KG1 (cell line): ENCODE measurements at places on chromosomes 6 and 20.

- DNase-seq, result no peak
Observed at GRCh38 chr20:57048027-57048869, 218.2 kb downstream of the BMP7 start.

GRCh38 chr20:25491446-25492038, 84.1 kb downstream of the GINS1 start:
- no peak for DNase-seq

DNA sequence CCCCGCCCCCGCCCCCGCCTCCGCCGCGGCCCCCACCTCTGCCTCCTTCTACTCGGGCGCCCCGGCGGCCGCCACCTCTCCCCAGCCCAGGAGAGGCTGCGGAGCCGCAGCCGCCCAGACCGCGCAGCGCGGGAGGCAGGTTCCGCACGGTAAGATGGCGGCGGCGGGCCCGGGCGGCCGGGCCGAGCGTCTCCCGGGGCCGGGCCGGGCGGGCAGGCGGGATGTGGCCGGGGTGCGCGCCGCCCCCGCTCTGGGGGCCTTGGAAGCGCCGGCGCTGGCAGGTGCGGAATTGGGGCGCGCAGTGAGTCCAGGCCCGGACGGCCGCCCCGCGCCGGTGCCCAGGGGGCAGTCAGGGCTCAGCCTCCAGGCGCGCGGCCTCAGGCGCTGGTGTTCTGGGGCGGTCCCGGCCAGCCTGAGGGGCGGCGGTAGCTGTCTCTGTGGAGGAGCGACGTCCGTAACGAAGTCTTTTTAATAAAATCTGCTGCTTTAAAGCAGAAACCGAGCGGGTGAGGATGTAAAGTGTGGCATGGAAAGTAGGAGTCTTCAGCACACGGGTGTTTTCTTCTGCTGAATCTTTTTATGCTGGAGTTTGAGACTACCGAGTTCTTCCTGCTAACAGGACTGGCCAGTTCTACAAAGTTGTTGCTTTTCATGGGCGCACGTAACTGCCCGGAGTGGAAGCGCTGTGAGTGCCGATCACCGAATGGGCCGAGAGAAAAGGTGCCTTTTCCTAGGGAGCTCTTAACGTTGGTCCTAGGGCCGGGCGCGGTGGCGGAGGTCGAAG, at the start of gene GID8:
TSS of gene GID8 (plus strand) at position 43 of the 784 bp plus-strand sequence. CDS start 3,356 bp downstream, outside the sequence.
- DNase-seq, result no peak

GRCh38 chr20:13464702-13465101, 174.0 kb downstream of the TASP1 start:
- no peak for DNase-seq

GRCh38 chr6:43817192-43817591, 47.2 kb downstream of the VEGFA start:
- DNase-seq, result no peak

- DNase-seq, result no peak
Observed at GRCh38 chr6:121694389-121694788, 258.9 kb downstream of the GJA1 start.

DNA sequence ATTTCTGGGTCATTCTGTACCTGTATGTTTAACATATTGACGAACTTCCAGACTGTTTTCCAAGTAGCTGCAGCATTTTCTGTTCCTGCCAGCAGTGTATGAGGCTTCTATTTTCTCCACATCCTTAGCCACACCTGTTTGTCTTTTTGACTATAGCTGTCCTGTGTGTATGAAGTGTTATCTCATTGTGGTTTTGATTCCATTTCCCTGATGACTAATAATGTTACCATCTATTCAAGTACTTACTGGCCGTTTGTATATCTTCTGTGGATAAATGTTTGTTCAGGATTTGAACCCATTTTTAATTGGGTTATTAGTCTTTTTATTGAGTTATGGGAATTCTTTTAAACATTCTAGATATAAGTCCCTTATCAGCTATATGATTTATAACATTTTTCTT, 95.2 kb downstream of the JAG1 start:
- DNase-seq, result no peak

- DNase-seq, result no peak
Observed at GRCh38 chr6:137725949-137726348, 141.1 kb upstream of the TNFAIP3 start.

DNA sequence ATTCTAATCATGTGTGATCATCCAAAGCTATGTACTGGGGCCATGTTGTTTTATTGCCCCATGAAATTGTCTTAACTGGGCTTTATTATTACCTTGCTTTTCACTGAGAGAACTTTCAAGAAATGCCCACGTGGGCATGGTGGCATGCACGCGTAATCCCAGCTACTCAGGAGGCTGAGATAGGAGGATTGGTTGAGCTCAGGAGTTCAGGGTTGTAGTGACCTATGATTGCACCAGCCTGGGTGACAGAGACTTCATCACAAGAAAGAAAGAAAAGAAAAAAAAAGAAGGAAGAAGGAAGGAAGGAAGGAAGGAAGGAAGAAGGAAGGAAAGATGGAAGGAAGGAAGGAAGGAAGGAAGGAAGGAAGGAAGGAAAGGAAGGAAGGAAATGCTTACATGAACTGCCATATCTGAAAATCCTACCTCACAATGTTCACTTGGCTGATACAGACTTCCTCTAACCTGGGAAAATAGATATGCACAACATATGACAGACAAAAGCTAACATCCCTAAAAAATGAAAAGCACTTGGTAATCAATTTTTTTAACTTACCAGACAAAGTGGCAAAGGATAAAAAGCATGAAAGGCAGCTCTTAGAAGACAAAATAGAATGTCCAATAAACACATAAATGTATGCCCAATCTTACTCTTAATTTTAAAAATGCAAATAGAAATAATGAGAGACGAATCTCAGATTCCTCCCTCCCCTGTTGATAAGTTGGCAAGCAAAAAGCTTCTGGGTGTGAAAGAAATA, 25.5 kb upstream of the TMEM244 start:
- no peak for DNase-seq

GRCh38 chr20:53100476-53100911, 128.3 kb downstream of the TSHZ2 start:
- no peak for DNase-seq

DNA sequence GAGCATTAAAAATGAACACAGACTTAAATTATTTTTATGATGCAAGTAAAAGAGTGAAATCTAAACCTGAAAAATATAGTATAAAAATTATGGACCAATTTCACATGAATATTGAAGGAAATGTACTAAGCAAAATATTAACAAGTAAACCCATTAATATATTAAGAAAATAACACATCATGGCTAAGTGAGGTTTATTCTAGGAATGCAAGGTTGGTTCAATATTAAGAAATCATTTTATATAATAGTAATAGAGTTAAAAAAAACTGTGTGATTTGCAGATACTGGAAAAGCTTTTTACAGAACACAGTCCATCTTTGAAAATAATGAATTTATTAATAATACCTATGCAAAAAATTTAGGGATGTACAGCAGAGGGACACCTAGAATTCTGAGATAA, 20.9 kb downstream of the ZSCAN12 start:
- no peak for DNase-seq

DNA sequence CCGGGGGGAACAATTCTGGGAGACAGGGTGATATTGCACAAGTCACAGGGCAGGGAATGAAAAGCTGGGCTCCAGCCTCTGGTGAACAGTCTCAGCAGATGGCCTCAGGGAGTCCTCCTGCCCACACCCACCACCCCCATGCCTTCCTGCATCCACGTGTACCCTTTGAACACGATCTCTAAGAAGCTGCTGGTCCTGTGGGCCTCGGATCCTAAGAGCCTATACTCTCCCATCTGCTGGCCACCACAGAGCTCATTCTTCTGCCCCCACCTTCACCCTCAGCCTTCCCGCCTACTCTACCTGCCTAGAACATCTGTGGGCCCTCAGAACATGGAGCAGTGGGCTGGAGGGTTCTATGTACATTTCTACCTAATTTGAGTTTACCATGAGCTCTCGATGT, 60.3 kb downstream of the TRERF1 start:
- no peak for DNase-seq

DNA sequence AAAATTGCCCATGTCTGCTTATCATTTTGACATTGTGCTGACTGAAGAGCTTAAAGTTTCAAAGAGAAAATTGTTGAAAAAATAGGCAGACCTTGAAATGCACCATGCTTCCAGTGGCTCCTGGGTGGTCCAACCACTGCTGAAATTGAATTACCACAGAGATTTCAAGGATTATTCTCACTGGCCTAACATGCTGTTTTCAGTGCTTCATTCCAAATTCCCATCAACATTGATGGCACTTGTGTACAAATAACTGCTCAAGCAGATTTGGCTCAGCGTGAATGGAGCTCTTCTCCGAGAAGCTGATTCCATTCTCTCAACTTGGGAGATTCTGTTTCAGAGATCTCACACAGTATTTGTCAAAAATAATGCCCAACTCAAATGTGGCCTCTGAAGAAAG, 75.5 kb downstream of the LAMA4 start:
- no peak for DNase-seq

- no peak for DNase-seq
Observed at GRCh38 chr20:58982406-58983114, 1.5 kb downstream of the NELFCD start.

DNA sequence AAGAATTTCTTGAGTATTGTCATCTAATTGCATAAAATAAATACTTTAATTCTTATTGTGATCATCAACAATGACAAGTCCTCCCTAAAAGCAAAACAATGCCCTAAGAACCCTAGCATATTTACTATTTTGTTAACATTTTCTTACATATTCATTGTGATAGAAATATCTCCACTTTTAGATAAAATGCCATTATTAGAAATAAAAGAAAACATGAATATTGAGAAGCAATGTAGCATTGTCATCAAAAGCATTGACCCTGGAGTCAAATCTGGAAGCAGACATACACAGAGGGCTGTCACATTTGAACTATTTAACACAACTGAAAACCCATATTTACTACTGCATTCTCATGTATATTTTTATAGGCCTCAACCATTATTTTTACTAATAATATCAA, 257.7 kb downstream of the SYNE1 start:
- no peak for DNase-seq

DNA sequence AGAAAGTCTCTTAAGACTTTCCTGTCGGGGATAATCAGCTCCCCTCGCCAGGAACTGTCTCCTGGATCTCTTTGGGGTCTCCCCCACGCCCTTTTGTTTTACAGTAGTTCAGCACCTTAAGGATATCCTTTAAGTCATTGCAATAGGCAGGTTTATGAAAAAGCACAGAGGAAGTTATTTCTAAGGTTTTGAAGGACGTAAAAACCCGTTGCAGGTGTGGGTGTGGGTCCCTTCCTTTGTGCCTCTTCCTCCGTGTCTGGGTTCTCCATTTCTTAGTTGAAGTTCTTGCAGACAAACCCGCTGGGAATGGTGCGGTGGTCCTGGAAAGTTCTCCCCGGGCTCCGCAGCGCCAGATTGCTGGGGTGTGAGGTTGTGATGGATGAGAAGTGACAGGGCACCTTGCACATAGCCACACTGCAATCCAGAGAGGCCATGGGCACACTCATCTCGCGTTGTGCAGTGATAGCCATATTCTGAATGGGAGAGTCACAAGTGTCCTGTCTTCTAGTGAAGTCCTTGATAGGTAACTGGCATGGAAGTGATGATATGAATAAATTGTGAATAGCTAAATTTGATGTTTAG, 65.2 kb downstream of the GTF2H5 start:
- no peak for DNase-seq

GRCh38 chr6:1024587-1024986, 287.3 kb upstream of the FOXQ1 start:
- DNase-seq, result no peak

DNA sequence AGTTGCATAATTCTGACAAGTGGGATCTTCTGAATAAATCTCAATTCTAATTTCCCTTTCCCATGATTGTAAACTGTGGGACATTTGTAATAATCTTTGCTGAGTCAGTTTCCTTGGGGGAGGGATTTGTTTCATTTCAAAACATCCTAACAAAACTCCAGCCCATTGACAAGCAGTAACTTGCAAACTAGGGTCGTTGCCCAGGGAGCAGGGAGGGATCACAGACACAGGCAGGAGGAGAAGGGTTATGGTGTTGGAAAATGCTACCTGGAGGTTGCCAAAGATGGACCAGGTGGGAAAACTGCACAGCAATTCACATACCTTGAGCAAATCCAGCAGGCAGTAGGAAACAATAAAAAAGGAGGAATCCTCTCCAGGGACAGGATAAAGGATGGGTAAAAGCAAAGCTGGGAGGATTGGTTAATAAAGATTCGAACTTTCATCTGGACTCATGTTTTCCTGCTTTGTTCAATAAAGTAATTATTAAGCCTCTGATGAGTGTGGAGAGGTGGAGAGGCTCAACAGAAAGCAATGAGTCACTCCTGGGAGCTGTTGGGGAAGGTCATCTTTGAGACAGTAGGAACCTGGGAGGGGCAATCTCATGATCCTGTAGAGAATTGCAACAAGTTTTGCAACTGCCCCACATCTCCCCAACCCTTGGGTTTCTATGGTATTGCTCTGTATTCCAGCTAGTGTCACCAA, 87.3 kb upstream of the AKIRIN2 start:
- no peak for DNase-seq

GRCh38 chr6:15351631-15352030, 105.8 kb downstream of the JARID2 start:
- no peak for DNase-seq

- no peak for DNase-seq
Observed at GRCh38 chr6:161105408-161105807, 113.8 kb downstream of the MAP3K4 start.

DNA sequence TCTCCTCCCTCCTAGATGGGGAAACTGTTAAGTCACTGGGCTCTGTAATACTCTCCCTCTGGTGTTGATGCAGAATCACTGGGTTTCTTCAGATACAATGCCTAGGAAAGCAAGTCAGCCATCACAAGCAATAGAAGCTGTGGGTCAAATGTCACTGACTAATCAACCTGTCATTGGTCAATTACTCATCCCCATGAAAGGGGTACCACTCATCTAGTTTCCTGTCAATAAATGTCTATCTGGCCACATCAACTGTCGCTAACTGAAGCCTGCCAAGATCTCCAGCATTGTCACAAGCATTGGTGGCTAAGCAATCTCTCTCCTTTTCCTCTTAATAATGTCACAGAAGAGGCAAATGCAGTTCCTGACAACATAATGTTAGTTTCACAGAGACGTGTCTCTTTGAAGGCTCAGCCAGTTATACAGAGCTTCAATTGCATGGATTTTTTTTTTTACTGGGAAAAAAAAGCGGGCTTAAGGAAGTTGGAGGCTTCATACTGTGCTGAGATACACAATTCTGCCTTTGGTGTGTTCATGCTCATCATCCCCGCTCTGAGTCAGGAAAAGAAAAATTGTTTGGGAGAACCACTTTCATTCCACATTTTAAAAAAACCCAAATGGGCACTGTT, 355.9 kb downstream of the BTBD9 start:
- DNase-seq, result no peak

GRCh38 chr20:20778676-20779075, 66.2 kb upstream of the RALGAPA2 start:
- DNase-seq, result no peak

- no peak for DNase-seq
Observed at GRCh38 chr20:16393836-16394235, 179.4 kb downstream of the KIF16B start.

GRCh38 chr6:48744948-48745347, 634.0 kb upstream of the PTCHD4 start:
- DNase-seq, result no peak
